HuH-7.5 (cell line): ENCODE measurements at places on chromosomes 7 and 10.

GRCh38 chr10:26024303-26024702 lies 90.3 kb downstream of the MYO3A start:
- no peak for DNase-seq

DNA sequence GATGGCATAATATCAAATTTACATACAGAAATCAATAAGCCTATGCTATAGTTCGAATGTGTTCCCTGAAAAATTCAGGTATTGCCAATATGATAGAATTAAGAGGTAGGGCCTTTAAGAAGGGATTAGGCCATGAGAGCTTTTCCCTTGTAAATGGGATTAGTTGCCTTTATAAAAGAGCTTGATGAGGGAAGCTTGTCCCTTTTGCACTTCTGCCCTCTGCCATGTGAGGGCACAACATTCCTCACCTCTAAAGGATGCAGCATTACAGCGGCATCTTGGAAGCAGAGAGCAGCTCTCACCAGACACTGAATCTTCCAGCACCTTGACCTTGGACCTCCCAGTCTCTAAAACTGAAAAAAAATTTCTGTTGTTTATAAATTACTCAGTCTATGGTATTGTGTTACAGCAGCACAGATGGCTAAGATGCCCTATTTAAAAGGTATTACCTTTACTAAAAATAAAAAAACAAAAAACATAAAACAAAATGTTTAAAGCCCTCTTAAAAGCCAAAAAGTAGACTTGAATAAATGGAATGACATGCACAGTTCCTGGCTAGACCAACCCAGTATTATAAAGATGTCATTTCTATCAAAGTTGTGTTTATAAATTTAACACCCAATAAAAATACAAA lies 909.6 kb downstream of the REEP3 start:
- DNase-seq, result no peak

- DNase-seq, result no peak
These were observed 176.0 kb upstream of the NAMPT start for GRCh38 chr7:106460792-106461254.

GRCh38 chr7:20064974-20065862 lies 152.0 kb downstream of the MACC1 start:
- no peak for DNase-seq

- DNase-seq, result no peak
These were observed 25.6 kb downstream of the DIP2C start for GRCh38 chr10:663831-664251.

- DNase-seq, result no peak
These were observed 181.3 kb downstream of the RNLS start for GRCh38 chr10:88401671-88402347.

DNA sequence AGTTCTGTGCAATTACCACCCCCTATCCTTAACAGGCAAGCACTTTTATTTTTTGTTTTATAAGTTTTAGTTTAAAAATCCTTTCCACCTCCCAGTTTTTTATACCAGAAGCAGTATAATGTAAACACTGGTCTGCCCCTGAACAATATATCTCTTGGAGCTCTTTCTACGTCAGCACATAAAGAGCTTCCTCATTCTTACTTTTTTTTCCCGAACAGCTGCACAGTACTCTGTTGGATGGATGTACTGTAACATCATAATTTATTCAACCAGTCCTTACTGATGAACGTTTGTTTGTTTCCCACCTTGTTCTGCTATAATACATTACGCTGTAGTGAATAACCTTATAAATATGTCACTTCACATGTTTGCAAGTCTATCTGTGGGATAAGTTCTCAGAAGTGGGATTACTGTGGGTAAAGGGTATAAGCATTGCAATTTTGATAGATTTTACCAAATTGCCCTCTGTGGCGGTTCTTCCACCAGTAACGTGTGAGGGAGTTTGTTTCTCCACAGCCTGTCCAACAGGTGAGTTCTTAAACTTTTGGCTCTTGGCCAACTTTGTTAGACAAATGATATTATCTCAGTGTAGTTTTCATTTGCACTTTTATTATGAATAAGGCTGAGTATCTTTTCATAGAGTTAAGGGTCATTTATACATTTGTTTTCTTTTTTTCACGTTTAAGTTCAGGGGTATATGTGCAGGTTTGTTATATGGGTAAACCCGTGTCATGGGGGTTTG lies 32.8 kb downstream of the ADRA2A start:
- no peak for DNase-seq

- DNase-seq, result no peak
These were observed 354.5 kb downstream of the TFEC start for GRCh38 chr7:115676080-115676479.

DNA sequence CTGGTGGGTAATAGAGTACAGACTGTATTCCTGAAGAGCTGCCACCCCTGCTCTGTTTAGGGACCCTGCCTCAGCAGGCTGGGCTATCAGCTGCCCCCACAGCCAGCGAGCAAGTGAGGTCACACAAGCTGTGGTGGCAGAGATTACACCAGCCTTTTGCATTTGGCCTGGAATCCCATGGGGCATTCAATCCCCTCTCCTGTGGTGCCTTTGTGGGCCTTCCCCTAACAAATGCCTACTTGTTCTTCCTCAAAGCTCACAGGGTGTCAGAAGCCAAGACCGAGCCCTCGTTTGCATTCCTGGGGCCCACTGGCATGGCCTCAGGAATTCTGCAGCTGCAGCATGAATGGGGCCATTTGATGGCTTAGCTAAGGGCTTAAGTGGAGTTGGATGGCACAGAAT lies 212.7 kb upstream of the PHYHIPL start:
- DNase-seq, result no peak

DNA sequence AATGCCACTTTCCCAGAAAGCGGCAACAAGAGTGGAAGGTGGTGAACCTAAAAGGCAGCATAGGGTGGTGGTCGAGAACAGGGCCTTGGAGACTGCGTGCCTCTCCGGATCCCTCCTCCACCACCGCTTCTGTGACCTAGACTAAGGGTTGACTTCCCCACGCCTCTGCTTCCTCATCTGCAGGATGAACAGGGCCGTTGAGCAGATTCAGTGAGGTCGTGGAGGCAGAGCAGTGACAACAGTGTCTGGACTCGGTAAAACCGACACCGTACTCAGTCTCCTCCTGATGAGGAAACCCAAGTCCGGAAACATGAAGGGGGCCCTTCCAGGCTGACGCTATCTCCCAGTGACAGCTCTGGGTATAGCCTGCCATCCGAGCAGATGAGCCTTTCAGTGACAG lies 162.6 kb downstream of the CELF2 start:
- no peak for DNase-seq

- DNase-seq, result no peak
These were observed 19.6 kb downstream of the AKR1C1 start for GRCh38 chr10:4982764-4983226.

GRCh38 chr7:98359395-98359794 lies 41.5 kb downstream of the BAIAP2L1 start:
- no peak for DNase-seq

DNA sequence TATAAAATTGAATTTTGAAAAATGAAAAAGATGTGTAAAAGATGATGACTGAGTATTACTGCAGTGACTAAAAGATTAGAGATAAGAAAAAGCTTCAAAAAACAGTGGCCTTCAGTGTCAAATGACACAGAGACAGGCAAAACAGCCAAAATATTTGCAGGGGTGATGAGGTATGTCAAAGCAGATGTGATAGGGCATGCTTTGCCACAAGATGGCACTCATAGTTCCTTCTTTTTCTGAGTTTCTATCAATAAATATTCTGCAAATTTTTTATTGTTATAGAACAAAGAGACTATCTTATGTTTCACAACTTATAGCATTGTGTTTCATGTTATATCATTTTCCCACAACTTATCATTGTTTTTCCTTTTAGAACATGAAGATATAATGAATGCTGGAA lies 344.1 kb upstream of the HPS1 start:
- DNase-seq, result no peak

- DNase-seq, result no peak
These were observed 25.1 kb downstream of the FAM13C start for GRCh38 chr10:59337201-59337652.

- DNase-seq, result no peak
These were observed 45.5 kb downstream of the MYOF start for GRCh38 chr10:93436591-93437085.

GRCh38 chr7:125828153-125828700 lies 898.6 kb upstream of the POT1 start:
- no peak for DNase-seq

DNA sequence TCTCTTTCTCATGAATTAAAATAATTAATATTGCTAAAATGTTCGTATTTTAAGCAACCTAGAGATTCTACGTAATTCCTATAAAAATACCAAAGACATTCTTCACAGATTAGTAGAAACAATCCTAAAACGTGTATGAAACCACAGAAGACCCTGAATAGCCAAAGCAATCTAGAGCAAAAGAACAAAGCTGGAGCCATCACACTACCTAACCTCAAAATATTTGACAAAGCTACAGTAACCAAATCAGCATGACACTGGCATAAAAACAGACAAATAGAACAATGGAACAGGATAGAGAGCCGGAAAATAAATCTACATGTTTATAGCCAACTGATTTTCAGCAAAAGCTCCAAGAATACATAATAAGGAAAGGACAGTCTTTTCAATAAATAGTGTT lies 105.5 kb upstream of the PTN start:
- no peak for DNase-seq
